ENCODE measurements at places on chromosomes 6 and 20.

DNA sequence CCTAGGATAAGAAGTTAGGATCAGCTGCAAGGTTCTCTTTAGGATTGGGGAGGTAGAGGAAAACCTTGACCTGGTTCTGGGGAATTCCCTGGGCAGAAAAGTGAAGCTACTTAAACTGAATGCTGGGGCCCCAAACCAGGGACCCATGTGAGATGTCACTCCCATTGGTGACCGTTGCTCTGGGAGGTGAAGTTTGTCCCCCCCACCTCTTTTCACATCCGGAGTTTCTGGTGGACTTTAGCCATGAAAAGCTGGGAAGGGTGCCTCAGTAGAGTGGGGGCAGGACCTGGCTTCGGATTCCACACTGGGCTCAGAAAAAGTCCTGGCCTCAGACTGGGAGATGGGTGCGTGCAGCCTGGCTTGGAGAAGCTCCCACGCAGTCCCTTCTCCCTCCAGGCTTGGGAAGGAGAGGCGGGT, 13.2 kb downstream of the TJAP1 start:
- DNase-seq, result no peak

DNA sequence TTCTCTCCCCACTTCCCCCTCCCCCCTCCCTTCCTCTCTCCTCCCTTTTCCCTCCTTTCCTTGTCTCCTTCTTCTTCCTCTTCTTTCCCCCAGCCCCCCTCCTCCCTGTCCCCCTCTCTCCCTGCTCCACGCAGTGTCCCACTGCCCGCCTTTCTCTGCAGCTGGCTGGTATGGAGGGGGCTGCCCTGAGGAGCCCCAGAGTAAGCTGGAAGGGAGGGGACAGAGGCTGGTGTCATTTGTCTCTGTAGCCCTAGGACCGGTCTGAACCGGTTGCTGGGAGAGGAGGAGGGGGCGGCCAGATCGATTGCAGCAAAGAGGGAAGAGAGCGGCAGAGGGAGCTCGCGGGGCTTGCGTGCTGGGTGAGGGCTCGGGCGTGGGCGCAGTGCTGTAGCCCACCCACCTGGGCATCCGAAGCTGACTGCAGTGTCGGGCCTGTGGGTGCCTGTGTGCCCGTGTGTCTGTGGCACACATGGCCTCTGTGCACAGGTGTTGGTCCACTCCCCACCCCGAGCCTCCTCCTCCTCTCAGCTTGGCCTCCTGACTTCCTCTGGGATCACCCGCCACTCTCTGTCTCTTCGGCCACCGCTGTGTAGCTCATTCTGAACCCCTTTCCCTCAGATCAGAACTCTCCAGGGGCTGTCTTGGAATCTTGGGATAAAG, 50.6 kb downstream of the SRC start:
- no peak for DNase-seq

DNA sequence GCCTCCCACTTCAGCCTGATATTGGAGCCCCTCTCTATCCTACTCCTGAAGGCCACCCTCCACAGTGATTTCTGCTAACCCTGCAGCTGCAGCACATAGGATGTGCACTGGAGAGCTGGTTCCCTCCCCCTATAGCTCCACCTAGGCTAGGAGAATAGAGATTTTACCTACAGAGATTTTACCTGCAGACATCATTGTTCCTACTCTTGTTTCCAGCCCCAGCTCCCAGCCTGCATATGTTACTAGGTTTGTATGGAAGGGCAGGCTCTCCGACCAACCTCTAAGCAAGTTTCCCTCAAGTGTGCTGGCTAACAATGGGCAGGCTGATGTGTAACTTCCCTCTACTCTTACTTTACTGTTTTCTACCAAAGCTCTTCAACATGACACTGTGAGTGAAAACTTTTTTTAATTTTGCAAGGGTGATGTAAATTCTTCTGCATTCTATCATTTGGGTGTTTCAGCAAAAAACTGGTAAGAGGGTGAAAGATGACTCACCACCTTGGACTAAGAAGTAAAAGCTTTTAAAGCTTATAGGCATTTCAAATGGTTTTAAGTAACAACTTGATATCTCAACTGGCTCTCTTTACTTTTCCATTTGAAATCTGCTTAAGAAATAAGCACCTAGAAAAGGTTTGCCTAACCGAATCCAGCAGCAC, 106.8 kb downstream of the CDK19 start:
- no peak for DNase-seq

DNA sequence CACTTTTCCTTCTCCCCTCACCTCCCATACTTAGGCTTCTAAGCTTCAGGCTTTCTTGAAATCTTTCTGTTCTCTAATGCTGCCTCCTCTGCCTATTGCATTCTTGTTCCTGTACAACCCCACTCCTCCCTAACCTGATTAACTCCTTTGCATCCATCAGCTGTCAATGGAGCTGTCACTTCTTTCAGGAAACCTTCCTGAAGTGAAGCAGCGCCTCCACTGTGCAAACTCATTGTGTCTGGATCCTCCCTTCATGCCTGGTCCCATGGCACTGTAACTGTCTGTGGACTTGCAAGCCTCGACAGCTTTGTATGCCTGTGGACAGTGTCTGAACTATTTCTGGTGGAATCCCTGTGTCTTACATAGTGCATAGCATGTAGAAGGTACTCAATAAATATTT, 185.0 kb downstream of the HS3ST5 start:
- DNase-seq, result no peak

DNA sequence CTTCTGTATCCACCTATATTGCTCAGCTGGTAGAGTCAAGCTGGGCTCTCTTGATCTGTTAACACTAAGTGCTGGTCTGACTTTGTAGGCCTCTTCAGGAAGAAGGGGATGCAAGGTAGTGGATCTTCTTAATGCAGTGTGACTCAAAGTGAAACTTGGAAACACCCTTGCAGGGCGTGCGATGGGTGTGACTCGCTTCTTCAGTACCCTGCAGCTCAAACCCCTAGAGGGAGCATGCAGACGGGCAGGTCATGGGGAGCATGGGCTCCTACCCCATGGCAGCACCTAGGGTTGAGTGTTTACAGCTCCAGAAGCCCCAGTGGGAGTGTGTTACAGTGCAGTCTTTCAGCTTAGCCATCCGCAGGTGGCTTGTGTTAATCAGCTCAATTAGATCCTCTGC, 757 bp upstream of the SAMD3 start:
- no peak for DNase-seq

Measured in cortex of kidney (tissue), 1 donor.